Trophoblast cell (in vitro differentiated cells and primary cell): ENCODE measurements at places on chromosomes 7 and 10.

DNA sequence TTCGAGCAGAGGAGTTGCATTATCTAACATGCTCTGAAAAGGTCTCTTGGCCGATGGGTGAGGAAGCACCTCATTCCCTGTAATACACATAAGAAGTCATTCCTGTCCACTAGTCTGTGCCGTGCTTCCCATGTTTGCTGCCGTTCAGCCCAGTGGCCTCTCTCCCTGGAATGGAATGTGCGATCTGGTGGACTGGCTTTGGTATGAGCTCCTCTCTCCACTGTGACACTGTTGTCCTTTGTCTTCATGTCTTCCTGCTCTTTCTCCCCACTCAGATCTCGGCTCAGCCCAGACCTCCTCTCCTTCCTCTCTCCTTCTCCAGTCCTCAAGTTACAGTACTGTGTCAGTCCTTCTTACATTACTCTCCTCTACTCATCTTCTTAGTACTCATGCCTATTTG is 192.8 kb upstream of the KLF6 start:
- no peak for DNase-seq

DNA sequence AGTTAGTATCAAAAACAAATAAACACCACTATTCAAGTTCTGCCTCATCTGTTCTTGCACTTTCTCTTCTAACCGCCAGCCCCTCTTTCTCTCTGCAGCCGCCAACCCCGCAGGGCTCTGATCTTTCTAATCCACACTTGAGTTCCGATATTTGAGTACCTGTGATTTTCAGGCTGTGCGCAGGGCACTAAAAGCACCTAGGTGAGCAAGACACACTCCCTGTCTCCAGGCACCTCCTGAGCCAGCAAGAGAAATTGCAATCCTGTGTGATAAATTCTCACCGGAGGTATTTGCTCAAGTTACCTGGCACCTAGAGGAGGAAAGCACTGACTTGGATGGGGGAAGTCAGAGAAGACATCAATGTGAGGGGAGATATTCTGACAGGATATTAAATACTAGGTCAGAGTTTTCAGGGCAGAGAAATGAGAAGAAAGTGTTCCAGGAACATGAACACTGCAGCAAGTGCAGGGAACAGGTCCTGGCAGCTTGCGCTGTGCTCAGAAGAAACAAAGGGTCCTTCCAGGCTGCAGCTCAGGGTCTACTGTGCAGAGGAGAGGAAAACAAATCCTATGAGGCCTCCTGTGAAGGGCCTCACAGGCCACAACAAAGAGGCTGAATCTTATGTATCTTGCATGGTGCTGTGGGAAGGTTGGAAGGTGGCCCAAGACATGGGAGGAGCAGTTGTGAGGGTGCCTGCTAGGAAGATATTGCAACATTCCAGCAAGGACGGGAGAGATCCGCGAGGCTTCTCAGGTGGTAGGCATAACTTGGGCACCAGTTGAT is 568.7 kb upstream of the MGMT start:
- no peak for DNase-seq

DNA sequence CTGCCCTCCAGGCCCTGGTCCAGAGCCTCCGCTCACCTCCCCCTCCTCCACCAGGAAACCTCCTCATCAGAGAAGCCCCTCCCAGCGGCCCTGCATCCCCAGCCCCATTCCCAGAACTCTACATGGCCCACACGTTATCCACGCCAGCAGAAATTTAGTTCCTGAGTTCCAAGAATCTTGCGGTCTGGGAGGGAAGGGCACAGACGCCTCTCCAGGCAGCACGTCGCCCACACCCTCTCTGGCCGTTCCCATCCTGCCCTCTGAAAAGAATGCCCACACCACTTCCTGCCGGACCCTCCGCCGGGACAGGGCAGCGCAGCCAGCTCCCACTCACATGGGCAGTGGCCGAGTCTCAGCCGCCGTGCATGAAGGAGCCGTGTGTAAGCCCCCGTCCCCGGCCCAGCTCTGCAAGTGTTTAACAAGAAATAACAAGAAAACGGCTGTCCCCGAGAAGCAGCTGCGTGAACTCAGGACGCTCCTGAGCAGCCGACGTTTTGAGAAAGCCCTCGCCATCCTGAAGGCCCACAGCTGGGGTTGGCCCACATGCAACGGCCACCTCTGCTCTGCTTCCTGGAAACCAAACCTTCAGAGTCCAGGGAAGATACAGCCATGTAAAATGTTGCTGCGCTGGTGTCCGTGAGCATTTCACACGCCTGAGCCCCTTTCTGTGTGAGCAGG is 17.4 kb downstream of the ADGRA1 start:
- no peak for DNase-seq

DNA sequence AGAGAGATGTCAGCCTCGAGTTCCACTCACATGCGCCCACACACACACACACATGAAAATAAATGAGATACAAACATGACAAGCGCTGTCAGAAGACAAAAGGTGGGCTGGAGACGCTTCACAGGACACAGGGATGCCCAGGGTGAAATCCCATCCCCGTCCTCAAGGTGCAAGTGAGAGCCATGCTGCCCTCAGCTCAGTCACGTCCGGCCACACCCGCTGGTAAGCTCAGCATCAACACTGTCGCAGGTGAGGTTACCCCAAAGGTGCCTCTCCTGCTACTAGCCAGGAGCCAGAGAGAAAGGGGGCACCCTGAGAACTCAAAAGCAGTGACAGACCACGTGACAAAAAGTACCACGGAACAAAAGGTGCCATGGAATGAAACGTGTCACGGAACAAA is 22.2 kb downstream of the PITRM1 start:
- no peak for DNase-seq

DNA sequence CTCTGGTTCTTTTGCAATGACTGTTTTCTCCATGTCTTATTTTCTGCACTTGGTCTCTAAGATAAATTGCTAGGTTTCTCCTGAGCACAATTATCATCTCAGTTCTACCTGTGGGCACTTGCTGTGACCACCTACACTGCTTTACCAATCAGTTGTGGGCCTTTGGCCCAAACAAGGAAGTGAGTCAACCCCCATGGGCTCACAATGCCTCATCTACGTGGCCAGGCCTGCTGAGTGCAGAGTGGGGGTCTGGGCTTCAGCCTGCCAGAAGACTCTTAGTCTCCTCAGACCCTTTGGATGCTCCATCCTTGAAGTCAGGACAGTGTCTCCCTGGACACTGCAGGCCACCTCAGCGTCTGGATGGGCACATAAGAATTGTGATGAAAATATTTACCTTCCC is 20.3 kb downstream of the SCART1 start:
- no peak for DNase-seq

DNA sequence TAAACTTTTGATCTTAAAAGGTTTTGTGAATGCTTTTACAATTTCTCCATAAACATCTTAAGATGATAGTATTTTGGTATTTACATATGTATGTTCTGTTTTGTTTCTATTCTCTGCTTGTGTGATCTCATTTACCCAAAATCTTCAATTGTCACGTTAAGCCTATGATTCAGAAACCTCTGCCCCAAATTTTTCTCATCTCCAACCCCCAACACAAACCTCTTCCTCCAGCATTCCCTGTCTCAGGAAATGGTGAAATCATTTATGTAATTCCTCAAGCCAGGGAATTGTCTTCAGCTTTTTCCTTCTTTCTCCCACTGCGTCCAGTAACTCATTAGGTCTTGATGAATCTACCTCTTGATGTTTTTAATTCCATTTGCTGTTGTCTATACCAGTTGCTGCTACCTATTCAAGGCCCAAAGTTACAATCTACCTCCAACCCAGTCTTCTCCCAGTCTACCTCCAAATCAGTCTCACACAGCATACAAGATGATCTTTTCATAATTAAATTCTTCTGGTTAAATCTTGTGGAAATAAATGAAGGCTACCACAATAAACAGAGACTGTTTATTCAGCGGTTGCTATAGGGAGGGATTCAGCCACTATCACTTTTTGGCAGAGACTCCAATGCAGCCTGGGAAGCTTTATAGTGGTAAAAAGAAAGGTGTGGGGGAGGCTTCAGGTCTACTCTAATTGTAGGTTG is 5.8 kb downstream of the CFAP69 start:
- DNase-seq, result no peak
